HT-29 (cell line): ENCODE measurements at places on chromosomes 16 and 17. TPM values are rescaled to one million over a fixed set of nuclear protein-coding genes. Genes with fewer than 3 reads are reported as not detected.
A peak's percentile ranks its signal among the peaks of the same experiment; 100 is the strongest.

DNA sequence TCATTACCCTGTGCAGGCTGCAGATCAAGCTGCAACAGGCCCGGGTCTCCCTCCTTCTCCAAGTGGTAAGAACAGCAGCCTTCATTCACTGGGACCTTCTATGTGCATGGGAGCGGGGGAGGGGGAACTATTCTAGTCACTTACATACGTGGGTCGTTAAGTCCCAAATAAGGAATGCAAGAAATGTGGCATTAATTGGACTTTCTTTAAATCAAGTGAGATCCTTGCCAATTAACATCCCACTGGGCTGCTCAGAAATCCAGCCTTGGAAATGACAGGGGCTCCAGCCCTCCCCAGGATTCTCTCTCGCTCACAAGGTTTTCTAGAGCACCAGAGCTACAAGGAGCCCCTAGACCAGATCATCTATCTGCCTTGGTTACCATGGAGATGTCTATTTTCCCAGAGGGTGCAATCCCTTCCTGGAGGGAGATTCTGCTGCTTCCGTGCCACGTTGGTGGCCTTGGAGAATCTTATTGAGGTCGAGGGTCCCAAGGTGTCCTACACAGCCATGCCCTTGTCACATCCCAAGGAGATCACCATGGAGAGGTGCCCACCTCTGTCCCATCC lies 5.2 kb upstream of the EIF1 start:
- DNase-seq: no peak

- DNase-seq: peak; percentile 95
These were observed 2.2 kb upstream of the KRT19 start for GRCh38 chr17:41530062-41531048.

TBX2 gene
- total RNA-seq: 0.08 TPM in 1 of 2 replicates, not detected in the other

GLIS2 gene
- 6.7 and 7.4 TPM in 2 replicates for total RNA-seq

KRTAP1-1 gene
- total RNA-seq: 0.42 and 0.64 TPM in 2 replicates

SLFN14 gene
- total RNA-seq: not detected in 2 replicates

ATP2A1 gene
- 0.83 and 2.6 TPM in 2 replicates for total RNA-seq

GRCh38 chr16:1708083-1708767 lies 2.2 kb downstream of the MAPK8IP3 start:
- no peak for DNase-seq

SLFN12L gene
- total RNA-seq: not detected in 2 replicates

DNA sequence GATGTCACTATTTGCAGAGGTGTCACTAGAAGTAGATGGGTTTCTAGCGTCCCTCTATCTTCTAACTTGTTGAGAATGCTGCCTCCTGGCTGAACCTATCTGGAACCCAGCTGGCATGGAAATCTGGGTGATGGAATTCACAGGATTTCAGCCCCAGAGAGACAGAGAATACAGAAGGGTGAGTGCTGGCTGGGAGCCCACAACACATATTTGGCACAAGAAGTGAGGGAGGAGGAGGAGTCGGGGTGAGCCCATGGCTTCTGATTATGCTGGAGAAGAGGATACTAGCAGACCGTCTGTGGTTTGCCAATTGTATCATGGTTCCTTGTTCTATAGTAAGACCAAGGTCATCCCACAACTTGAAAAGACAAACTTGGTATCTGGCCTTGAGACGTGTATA lies 557.8 kb upstream of the SALL1 start:
- DNase-seq: no peak

ACSM2A gene
- total RNA-seq: not detected in 2 replicates

KRT25 gene
- not detected in 2 replicates for total RNA-seq

DNA sequence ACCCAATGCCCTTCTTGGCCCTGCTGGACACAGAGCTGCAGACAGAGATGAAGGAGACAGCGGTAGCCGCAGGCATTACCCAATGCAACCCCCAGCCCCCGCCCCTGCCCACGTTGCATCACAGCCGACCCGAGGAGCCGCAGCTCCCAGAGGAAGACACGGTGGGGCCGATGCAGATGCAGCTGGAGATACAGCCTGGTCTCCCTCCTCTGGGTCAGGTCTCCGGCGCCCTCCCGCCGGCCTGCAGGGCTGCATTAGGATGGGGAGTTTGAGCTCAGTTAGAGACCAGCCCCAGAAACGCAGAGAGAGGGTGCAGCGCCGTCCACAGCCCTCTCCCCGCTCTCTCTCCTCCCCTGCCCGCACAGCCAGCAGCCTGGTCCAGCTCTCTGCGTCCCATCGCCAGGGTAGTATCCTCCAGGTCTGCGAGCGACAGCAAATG lies 19.4 kb upstream of the UBE2I start:
- DNase-seq: no peak

KCNJ2 gene
- 0.18 and 0.23 TPM in 2 replicates for total RNA-seq

DNA sequence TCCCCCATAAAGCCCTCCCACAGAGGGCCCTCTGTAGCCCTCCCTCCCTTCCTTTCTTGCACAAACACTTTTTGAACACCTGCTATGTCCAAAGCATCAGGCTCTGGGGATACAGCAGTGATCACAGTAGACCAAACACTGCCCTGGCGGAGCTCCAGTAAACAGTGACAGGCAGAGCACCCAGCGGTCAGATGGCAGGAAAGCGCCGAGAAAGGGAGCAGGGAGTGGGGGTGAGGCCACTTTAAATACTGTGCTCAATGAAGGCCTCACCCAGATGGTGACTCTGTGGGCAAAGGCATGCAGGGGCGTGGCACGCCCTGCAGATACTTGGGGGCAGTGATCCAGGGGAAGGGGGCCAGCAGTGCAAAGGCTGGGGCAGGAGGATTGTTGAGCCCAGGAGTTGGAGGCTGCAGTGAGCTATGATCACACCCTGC lies 7.6 kb downstream of the PRR29 start:
- peak; percentile 37 for DNase-seq

GRCh38 chr17:61416211-61416539 lies 16.5 kb downstream of the TBX2 start:
- no peak for DNase-seq
